A549 (cell line): ENCODE measurements at places on chromosomes 4 and X.

DNA sequence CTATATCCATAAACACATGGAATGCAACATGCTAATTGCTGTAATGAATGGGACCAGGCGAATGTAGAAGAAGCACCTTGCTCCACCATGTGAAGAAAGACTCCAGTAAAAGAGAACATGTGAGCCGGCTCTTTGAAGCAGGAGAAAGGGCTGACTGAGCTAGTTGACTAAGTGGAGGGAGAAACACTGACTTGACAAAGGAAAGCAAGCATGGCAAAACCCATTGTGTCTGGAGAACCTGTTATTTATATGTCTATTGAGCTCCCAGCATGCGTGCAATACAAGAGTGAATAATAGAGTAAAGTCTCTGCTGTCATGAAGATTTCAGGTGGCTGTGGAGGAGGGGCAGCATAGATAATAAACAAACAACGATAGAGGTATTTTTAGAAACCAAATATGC, 559.9 kb downstream of the RAB28 start:
- DNase-seq: no peak

GRCh38 chr4:112726041-112726440, 89.1 kb downstream of the LARP7 start:
- DNase-seq: no peak

DNA sequence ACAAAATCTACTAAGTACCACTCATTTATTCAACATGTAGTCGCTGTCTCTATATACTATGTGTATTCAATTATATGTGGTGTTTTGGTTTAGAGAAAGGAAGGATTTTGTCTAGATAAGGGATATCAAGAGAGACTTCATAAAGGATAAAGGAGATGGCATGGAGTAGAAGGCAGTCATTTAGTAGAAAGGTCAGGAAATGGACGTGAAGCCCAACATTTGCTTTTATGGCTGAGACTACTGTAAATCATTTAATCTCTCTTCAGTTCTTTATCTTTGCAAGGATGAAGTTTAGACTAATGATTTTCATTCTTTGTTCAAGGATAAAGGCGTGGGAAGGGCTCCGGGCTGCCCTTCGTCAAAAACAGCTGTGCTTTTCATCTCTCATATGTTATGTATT, 25.2 kb downstream of the IL2 start:
- DNase-seq: no peak

- no peak for DNase-seq
These were observed 390.9 kb downstream of the ADAM29 start for GRCh38 chr4:175309041-175309440.

- no peak for DNase-seq
These were observed 641.1 kb downstream of the MID1IP1 start for GRCh38 chrX:39442332-39442731.

- DNase-seq: no peak
These were observed 1338.0 kb downstream of the FSTL5 start for GRCh38 chr4:160825644-160826338.

DNA sequence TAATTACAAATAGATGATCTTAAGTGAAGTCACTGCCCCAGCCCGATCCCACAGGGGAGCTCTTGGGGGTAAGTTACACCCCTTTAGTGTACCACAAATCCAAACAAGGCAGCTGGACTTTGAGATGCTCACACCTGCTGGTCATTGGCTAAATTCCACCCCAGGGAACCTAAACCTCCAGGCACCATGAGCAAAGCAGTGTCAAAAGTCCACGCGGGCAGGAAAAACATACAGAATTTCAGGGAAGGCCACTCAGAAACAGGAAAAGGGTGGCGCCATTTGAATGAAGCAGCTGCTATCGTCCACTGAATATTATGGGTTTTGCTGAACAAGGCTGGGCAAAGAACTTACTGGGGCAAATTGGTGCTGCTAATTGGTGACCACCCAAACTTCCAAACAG, 30.9 kb downstream of the SUPT20HL1 start:
- no peak for DNase-seq

DNA sequence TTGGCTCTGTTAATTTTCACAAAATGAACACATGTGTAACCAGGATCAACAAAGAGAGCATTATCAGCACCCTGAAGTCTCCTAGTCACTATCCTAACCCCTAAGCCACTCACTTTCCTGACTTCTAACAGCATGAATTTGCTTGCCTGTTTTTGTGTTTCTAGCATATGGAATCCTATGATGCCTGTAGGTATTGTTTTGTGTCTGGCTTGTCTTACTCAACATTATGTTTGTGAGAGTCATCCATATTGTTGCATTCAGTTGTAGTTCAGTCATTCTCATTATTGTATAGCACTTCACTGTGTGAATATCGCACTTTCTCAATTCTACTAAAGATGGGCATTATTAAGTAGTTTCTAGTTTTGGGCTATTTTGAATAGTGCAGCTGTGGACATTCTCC, 15.6 kb downstream of the EDNRA start:
- DNase-seq: no peak

DNA sequence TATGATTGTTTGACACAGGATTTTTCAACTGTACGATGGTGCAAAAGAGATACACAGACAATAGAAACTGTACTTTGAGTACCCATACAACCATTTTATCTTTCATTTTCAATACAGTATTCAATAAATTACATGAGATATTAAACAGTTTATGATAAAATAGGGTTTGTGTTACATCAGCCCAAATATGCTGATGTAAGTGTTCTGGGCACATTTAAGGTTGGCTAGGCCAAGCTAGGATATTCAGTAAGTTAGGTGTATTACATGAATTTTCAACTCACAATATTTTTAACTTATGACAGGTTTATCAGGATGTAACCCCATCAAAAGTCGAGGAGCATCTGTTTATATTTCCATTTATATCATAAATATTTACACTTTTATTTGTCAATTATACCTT, 42.9 kb upstream of the PLS3 start:
- no peak for DNase-seq

GRCh38 chr4:108337923-108338322, 169.2 kb upstream of the LEF1 start:
- DNase-seq: no peak

DNA sequence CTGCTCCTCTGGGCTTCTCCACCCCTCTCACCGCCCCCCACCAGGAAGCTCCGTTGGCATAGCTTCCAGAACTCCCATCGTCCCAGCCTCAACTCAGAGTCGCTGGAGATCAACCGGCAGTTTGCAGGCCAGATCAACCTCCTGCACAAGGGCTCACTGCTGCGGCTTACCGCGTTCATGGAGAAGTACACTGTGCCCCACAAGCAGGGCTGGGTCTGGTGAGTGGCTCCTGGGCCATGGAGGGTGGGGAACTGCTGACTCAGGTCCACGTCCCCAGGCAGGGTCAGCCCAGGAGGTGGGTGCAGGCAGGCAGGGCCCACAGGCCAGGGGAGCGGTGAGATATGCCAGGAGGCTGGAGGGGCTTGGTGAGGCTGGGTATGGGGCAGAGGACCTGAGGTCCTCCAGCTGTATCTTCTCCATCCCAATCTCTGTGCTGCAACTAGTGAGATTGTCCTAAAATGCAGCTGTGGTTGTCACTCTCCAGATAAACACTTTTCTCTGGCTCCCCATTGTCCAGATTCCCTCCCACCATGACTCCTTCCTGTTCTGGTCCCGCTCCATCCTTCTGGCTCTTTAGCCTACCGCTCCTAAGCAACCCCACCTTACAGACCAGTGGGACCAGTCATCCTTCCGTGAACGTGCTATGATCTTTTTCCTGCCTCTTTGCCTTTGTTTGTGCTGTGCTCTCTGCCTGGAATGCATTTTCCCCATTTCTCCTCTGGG, 71.9 kb downstream of the STARD8 start:
- no peak for DNase-seq

DNA sequence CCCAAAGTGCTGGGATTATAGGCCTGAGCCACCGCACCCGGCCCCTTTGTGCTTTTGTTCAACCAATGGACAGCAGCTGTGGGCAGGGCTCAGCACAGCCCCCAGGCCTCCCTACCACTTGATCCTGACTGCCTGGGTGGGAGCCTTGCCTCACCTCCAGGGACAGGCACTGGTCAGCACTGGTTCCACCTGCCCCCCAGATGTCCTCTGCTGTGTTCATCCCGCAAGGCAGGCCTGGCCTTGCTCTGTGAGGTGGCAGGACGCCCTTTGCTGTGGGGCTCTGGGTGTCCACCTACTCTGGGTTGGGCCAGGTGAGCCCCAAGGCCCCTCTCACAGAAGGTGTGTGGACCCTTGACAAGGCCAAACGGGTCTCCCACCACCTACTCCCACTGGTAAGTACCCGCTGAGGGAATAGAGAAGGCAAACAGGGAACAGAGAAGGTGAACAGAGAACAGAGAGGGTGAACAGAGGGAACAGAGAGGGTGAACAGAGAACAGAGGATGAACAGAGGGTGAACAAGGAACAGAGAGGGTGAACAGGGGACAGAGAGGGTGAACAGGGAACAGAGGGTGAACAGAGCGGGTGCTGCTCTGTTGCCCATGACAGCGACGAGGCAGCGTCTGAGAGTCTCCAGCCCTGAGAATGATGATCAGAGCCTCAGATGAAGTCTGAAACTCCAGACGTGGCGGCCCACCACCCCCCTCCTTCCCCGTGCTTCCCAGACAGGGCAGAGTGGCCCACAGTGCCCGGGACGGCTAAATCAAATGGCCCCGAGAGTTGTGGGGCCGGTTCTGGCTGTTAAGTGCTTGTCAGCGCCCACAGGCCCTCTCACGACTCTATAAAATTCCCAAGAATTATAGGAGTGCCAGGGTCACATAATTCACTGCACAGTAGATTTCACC, 55.0 kb upstream of the NKX1-1 start:
- DNase-seq: no peak
